NCI-H1436 treated with DMSO at 0.1 percent for 48 hours (cell line): ENCODE measurements at places on chromosomes 2 and 18.
A peak's percentile ranks its signal among the peaks of the same experiment; 100 is the strongest.

GRCh38 chr2:71575966-71576365 is 122.6 kb downstream of the DYSF start:
- DNase-seq: no peak

DNA sequence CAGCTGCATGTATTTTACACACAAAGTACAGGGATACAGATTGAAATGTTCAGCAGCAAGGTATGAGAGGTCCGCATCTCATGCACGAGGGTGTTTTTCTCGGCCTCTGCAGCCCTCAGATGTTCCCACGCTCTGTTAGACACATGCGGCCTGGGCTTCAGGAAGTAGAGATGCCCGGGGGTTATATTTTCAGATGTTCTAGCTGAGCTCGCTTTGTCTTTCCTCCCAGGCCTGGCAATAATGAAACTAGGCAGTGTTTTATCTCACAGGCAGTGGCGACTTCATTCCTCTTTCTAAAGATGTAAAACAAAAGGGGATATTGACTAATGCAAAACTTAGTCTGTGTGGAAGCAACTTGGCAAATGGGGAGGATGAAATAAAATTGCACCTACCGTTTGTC is 190.7 kb downstream of the GBX2 start:
- no peak for DNase-seq

- no peak for DNase-seq
Observed at GRCh38 chr2:32835148-32835547, 111.6 kb upstream of the LTBP1 start.

DNA sequence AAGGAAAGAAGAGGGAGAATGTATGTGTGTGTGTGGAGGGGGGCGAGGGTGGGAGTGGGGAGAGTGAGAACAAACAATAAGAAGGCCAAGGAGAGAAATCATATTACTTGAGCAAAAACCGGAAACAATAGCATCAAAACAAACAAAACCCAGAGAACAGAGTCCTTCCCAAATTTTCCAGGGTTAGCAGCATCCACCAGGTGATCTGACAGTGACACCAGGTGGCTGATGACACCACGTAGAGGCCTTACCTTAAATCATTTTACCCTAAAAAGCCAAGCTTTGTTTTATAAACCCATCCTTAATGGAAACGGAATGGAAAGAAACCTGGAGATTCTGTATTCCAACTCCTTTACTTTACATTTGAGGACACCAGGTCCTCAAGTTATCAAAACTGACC is 42.9 kb downstream of the CDCA7 start:
- DNase-seq: no peak

GRCh38 chr2:177010146-177010545 is 202.4 kb upstream of the HNRNPA3 start:
- DNase-seq: no peak

DNA sequence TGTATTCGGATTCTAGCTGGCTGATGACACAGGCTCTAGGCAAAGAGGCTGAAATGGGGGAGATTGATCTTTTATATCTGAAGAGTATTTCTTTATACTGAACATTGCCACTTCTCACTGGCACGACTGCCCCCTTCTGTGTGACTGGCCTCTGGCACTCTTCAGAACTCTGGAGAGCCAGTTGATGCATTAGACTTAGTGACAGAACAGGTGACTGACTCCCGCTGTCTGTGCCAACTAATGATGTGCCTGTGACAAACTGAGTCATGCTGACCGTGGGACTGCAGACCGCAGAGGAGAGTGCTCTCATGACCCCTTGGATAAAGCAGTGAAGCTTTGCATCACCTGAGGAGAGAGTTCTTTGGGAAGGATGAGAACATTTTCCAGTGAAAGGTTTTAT is 14.4 kb downstream of the MGAT5 start:
- DNase-seq: no peak

GRCh38 chr2:216371721-216372702 is at the start of gene MARCHF4:
Gene MARCHF4, minus strand, starts transcription at chr2:216372483. Its CDS starts 2,223 bp downstream, at chr2:216370260.
- no peak for DNase-seq

GRCh38 chr2:85695121-85695520 is 963 bp downstream of the GNLY start:
- DNase-seq: no peak

GRCh38 chr2:88868861-88869260 is 177.4 kb downstream of the RPIA start:
- DNase-seq: no peak

DNA sequence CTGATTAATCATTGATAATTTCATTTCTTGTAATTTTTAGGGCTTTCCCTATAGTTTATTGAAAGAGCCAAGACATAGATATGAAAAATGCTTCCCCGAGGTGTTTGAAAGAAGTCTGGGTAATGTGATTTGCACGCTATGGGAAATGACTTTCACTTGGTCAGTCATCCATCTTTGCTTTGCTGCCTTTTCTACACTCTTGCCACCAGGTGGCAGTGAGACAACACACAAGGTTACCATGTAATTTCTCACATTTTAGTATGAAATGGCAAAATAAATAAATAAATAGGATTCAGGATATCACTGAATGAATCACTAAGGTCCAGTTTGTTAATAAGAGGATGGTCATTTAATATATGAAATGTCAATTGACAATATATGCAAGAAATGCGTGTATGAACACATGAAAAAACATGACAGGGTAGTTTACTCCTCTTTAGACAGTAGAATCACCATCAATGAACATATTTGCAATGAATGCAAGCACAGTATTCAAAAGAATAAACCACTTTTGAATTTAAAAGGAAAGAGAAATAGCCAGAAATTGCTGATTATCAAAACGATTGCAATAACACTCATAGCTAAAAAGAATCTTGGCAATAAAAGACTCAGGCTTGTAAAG is 52.2 kb upstream of the KCNH7 start:
- peak; percentile 20 for DNase-seq

DNA sequence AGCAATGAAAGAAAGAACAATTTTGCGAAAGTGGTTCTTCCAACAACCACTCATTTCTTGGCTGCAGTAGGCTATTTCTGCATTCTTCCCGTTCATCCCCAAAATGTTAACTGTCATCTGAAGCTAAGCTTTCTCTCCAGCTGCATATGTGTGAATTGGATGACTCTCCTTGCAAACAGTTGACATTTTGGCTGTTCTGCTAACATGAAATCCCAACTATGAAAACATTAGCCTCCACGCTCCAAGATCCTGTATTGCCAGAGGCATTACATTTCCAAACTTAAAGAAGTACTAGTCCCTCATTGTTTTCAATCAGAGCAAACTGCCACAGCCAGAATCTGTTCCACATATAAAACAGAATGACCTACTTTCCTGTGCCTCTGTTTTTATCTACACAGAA is 88.5 kb downstream of the TGIF1 start:
- DNase-seq: no peak

GRCh38 chr2:28117104-28117596 is 226.6 kb downstream of the BABAM2 start:
- DNase-seq: no peak

GRCh38 chr2:157838442-157839161 is 37.5 kb downstream of the ACVR1 start:
- DNase-seq: peak; percentile 4

- DNase-seq: no peak
Observed at GRCh38 chr2:55518841-55519165, 715 bp upstream of the CFAP36 start.
